ENCODE measurements at places on chromosomes 6 and 20. TPM values are rescaled to one million over a fixed set of nuclear protein-coding genes. Genes with fewer than 3 reads are reported as not detected.

Gene OR2B6
- total RNA-seq = not detected

Gene CCN6
- not detected for total RNA-seq

Gene STMND1
- total RNA-seq = not detected

Gene ERVFRD-1
- 1.3 TPM for total RNA-seq

Gene OR2W1
- total RNA-seq = not detected

Gene BPIFB4
- not detected for total RNA-seq

GRCh38 chr6:68639211-68639610 lies 4.1 kb downstream of the ADGRB3 start:
- no peaks in the 10 kb centered on the region for H3K36me3 ChIP-seq
- DNase-seq = no peak
- no peak overlapping the region for H3K27ac ChIP-seq
- H3K4me3 ChIP-seq = no peak overlapping the region
- H3K27me3 ChIP-seq = no peaks in the 10 kb centered on the region

DNA sequence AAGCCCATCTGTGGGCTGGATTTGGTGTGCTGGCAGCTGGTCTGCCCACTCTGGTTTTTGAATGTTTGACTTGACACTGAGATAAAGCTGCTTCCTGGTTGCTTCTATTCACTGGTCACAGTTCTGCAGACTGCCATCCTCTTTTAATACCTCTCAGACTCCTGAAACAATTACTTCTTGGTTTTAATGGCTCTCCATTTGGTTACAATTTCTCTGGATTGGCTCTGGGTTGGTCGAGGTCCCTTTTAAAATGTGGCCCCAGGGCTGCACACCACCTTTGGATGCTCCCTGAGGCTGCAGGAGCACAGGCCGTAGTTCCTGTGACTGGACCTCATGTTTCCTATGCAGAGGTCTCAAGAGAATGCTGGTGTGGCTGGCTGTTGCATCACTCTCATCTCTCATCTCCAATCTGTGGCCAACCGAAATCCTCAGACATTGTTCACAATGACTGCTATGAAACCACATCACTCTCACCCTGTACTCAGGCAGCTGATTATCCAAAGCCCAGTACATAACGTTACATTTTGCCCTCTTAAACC lies 98.5 kb downstream of the INSM1 start:
- H3K27ac ChIP-seq = no peak overlapping the region
- H3K27me3 ChIP-seq = no peaks in the 10 kb centered on the region
- no peak for DNase-seq
- no peaks in the 10 kb centered on the region for H3K4me1 ChIP-seq

DNA sequence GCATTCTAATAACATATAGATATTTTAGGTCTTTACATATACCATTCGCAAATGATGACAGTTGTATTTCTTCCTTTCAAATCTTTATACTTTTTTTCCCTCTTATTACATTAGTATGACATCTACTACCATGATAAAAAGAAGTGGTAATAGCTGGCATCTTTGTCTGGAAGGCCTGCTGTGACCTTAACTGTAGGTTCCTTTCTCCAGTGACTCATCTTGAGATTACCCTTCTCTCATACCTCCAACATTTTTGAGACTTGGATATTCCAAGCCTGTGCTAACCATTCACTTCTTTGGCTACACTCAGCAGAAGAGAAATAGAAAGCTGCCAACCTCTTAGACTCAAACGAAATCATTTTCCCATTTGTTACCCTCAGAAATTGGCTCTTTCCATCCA lies 30.3 kb downstream of the ZKSCAN8 start:
- H3K4me3 ChIP-seq = no peak overlapping the region
- no peaks in the 10 kb centered on the region for H3K27me3 ChIP-seq
- H3K4me1 ChIP-seq = no peaks in the 10 kb centered on the region
- H3K27ac ChIP-seq = no peak overlapping the region
- H3K36me3 ChIP-seq = no peaks in the 10 kb centered on the region

DNA sequence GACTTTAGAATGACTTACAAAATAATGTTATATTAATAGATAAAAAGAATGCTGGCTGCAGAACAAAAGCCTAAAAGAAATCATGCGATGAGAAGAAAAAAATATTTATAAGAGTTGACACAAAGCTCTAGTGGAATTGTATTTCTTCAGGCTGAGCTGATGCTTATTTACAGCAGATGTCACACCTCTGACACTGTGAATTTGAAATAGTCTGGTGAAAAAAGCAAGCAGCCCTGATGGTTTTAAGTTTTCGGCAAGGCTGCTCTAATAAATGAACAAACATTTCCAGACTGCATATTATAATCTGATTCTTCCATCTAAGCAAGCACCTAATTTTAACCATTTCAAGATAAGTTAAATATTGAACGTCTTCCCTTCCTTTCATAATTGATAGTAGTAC lies 109.9 kb downstream of the LIN28B start:
- no peak overlapping the region for H3K4me3 ChIP-seq
- DNase-seq = no peak
- H3K27me3 ChIP-seq = no peaks in the 10 kb centered on the region
- H3K36me3 ChIP-seq = no peaks in the 10 kb centered on the region
- no peaks in the 10 kb centered on the region for H3K4me1 ChIP-seq

DNA sequence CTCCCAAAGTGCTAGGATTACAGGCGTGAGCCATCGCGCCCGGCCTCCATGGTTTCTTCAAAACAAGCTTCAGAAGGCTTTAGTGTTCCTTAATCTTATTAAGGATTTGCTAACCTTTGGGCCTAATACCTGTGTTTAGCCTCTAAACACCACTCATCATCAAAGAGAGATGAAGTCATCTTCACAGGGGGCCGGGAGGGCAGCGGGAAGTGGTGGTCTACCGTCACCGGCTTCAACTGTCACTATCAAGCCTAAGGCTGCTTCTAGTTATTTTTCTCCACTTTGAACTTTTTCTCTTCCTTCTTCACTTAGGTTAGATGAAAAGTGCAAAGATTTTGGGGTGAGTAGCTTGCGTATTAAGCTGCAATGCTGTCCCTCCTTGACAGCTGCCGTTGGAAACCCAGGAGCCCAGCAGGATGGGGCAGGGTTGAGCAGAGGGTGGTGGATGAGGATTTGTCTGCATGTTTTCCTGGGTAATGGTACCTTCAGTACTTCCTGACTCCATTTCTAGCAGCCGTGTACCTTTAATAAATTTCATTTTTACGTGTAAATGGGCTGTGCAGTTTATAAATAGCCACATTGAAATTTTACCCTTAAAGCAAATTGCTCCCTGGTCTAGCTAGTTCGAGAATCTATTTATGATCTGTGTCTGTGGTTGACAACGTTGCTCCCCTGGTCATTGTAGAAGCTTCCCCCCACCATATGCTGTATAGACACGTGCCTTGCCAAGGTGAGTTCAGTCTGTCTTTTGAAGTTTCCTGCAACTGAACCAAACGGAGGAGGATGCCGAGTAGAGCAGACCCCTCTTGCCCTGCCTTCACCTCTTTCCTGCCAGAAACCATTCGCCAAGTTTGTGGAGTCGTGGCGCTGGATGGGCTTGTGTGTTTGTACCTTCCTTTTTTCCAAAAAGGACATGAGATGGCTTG lies 64.8 kb downstream of the SYNJ2 start:
- no peak overlapping the region for H3K27ac ChIP-seq
- H3K4me1 ChIP-seq = no peaks in the 10 kb centered on the region
- no peak overlapping the region for H3K4me3 ChIP-seq

- H3K27me3 ChIP-seq = no peaks in the 10 kb centered on the region
- DNase-seq = no peak
- H3K4me3 ChIP-seq = no peak overlapping the region
- H3K27ac ChIP-seq = no peak overlapping the region
- peaks cover 5% of the 10 kb centered on the region for H3K4me1 ChIP-seq
These were observed 28.5 kb downstream of the TRERF1 start for GRCh38 chr6:42423244-42423643.

GRCh38 chr20:25991756-25992130 lies 295.1 kb upstream of the ZNF337 start:
- peaks cover 6% of the 10 kb centered on the region for H3K4me1 ChIP-seq
- no peak overlapping the region for H3K4me3 ChIP-seq
- no peaks in the 10 kb centered on the region for H3K27me3 ChIP-seq
- DNase-seq = no peak
- H3K36me3 ChIP-seq = no peaks in the 10 kb centered on the region

GRCh38 chr6:8325743-8326142 lies 109.6 kb downstream of the SLC35B3 start:
- H3K27me3 ChIP-seq = no peaks in the 10 kb centered on the region
- no peaks in the 10 kb centered on the region for H3K36me3 ChIP-seq
- H3K4me3 ChIP-seq = no peak overlapping the region

DNA sequence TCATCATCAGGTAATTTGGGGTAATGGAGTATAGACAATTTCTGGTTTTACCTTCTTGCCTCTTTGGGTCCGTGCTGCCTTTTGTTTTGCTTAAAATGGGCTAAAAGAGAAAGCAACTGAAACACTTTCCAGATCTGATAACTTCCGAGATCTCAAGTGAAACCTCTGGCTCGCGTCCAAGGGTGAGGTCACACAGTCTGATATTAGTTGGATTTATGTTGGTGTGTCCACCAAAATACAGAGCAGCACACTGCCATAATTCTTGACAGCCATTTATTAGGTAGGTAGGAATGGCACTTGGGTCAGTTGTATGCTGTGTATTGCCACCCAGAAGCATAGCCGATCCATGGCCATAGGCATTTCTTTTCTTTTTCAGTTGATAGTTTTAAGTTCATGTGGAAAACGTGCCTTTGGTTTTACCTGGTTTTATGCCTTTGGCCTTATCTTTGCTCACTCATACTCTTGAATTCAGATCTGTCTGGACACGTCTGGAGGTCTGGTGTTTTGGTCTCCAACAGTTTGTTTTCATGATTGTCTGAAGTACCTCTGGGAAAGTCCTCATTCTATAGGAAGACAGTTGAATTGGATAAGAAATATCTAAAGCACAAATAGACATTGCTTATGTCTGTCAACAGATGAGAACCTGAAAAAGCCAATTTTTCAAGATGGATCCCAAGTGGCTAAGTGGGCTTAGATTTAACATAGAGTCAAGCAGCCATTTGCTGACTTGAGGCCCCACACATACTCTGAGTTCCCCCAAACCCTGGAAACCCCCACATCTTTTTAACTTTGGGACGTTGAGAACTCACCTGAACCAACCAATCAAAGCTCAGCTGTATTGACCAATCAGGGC lies 320.8 kb downstream of the SOX4 start:
- DNase-seq = peak; percentile 85
- H3K4me3 ChIP-seq = no peak overlapping the region
- H3K27me3 ChIP-seq = no peaks in the 10 kb centered on the region
- no peaks in the 10 kb centered on the region for H3K36me3 ChIP-seq
- H3K27ac ChIP-seq = no peak overlapping the region
- H3K4me1 ChIP-seq = peaks cover 6% of the 10 kb centered on the region

- no peaks in the 10 kb centered on the region for H3K36me3 ChIP-seq
- H3K27me3 ChIP-seq = no peaks in the 10 kb centered on the region
- no peak overlapping the region for H3K4me3 ChIP-seq
- no peak for DNase-seq
- no peaks in the 10 kb centered on the region for H3K4me1 ChIP-seq
These were observed 325.7 kb downstream of the SAMD5 start for GRCh38 chr6:147834084-147834776.

GRCh38 chr20:21246161-21246560 lies 57.0 kb upstream of the XRN2 start:
- H3K27ac ChIP-seq = no peak overlapping the region
- peaks cover 5% of the 10 kb centered on the region for H3K36me3 ChIP-seq
- H3K27me3 ChIP-seq = no peaks in the 10 kb centered on the region
- no peak for DNase-seq

DNA sequence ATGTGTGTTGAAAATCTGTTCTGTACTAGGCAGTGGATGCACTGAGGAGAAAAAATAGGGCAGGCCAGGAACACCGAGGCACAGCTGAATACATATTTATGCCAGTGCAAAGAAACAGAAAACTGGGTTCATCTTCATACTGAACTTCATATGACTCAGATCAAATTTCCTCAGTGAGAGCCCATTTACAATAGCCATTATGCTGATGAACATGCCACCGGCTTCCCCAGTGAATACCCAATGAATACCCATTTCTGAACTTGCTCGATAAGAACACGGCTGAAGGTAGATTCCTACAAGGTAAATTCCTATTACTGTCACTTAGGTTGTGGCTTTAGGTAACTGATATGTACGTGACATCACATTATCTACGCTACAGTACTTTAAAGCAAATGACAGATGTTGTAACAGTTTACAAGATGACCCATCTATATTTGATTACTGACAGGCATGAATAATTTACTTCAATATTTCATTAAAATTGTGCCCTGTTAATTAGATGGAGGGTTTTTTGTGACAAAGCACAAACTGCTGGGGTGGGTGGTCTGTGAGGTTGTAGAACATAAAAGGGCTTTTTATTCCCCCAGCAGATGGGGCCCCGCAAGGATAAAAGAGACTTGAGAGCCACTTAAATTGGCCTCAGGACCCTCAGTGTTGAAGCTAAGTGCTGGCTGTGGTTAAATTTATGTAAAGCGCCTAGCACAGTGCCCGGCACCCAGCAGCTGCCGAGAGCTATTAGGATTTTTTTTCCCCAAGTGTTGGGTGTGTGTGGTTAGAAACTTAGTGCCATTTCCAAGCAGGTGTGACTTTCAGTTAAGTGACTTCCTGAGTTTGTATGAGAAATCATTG lies 264.5 kb downstream of the CD83 start:
- no peak for DNase-seq
- no peak overlapping the region for H3K4me3 ChIP-seq
- H3K36me3 ChIP-seq = no peaks in the 10 kb centered on the region
- H3K27ac ChIP-seq = no peak overlapping the region

- H3K27ac ChIP-seq = no peak overlapping the region
- H3K4me3 ChIP-seq = no peak overlapping the region
- no peaks in the 10 kb centered on the region for H3K36me3 ChIP-seq
- H3K27me3 ChIP-seq = no peaks in the 10 kb centered on the region
- no peaks in the 10 kb centered on the region for H3K4me1 ChIP-seq
These were observed 270.2 kb downstream of the SMOC2 start for GRCh38 chr6:168711049-168711640.

- peaks cover 5% of the 10 kb centered on the region for H3K4me1 ChIP-seq
- H3K27me3 ChIP-seq = no peaks in the 10 kb centered on the region
- H3K36me3 ChIP-seq = no peaks in the 10 kb centered on the region
- H3K27ac ChIP-seq = peak overlapping the region; percentile 63
- H3K4me3 ChIP-seq = no peak overlapping the region
- no peak for DNase-seq
These were observed 41.2 kb upstream of the DST start for GRCh38 chr6:56683882-56684281.

DNA sequence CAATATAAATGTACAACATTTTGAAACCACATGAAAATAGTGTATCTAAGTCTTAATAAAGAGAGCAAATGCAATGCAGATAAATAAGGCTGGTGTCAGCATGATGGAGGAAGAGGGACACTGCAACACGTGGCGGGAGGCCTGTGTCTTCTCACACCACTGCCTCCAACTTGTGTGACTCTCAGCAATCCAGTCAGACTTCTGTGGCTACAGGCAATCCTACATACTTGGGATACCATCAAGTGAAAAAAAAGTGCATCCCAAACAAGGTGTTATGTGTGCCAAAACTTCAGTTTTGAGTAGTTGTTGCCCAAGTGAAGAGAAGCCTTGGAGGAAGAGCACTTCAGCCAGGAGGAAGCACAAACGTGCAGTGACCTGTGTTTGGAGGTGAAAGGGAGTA lies 68.6 kb downstream of the PKIB start:
- H3K4me3 ChIP-seq = no peak overlapping the region
- H3K27ac ChIP-seq = no peak overlapping the region
- H3K36me3 ChIP-seq = no peaks in the 10 kb centered on the region
- no peaks in the 10 kb centered on the region for H3K27me3 ChIP-seq

Data from upper lobe of left lung (tissue), 6 donors.